ENCODE measurements at places on chromosomes 2 and 18.
A peak's percentile ranks its signal among the peaks of the same experiment; 100 is the strongest.

GRCh38 chr2:96142217-96143113, 2.8 kb downstream of the DUSP2 start:
- no peak for DNase-seq

GRCh38 chr18:70074116-70074515, 126.4 kb upstream of the CD226 start:
- no peak for DNase-seq

- DNase-seq: no peak
These were observed 36.9 kb downstream of the ATP9B start for GRCh38 chr18:79106084-79106483.

DNA sequence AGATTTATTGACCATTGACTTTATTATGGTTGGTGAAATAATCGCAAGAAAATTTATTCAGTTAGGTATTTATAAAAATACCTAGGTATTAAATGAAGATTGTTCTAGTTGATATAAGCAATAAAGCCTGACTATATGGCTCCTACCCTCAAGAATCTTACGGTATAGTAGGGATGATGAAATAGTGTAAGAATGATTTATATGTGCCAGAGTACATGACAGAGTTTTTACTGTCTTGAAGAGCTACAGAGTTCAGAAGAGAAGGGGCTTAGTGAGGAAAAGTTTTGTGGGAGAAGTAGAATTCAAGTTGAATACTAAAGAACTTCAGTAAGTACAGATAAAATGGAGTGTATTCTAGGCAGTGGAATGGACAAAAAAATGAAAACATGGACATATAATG, 9.7 kb downstream of the CREB1 start:
- no peak for DNase-seq

DNA sequence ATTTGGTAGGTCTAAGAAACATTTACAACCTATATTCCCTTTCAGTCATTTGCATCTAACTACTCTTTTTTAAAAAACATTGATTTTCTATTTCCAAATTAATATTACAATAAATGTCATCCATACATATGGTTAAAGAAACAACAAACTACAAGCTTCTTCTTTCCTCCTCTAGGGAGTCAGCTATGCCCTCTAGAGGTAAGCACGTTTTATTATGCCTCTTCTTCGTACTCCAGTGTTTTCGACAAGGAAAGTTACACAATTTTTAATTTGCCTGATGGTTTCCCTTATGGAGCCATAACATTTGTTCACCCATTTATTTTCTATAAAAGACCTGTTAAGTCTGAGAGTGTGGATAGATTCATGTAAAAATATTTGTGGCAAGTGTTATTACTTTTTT, 183.4 kb upstream of the CDH7 start:
- peak; percentile 7 for DNase-seq

GRCh38 chr2:19747310-19748072, 154.3 kb downstream of the TTC32 start:
- no peak for DNase-seq

DNA sequence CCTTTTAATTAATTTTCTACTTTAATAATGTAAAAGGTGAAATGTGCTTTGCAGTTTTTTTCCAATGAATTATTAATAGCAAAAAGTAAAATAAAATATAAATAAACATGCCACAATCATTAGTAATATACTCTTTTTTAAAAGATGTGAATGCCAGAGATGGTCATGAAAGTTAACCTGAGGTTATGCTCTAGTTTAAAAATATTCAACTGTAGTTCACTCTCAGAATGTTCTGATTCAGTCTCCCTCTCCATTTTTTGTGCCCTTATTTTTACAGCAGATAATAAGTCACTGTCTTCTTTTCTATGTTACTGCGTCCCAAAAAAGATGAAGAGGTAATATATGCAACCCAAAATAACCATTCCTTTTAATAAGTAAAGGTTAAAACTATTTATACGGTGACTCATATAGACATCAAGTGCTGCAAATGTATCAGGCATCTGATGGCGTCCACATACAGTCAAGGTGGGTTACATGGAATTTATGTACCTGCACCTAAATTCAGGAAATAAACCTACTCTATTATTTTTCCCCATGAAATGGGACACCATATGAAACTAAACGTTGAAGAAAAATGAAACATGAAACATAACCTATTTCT, 153.6 kb upstream of the ZNF804A start:
- no peak for DNase-seq

GRCh38 chr2:1538663-1539062, 125.4 kb downstream of the TPO start:
- no peak for DNase-seq

DNA sequence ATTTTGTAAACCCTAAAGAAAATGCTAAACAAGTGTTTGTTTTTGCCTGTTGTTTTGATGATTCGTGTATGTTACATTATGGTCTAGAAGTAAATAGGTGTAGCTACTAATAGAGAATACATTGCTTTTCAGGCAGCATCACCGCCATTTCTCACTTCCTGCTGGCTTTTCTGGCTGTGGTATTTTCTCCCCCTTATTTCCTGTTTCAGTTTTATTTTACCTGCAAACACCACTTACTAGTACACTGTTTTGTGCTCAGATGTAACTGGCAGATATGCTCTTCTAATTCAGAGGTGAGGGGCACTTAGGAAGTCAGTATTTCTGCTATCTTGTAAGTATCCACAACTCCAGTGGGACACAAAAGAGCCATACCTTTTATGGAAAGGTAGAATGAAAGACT, 38.1 kb upstream of the SLC3A1 start:
- no peak for DNase-seq

GRCh38 chr18:7840411-7840810, 273.3 kb downstream of the PTPRM start:
- no peak for DNase-seq

GRCh38 chr2:54549917-54550518, 93.9 kb downstream of the SPTBN1 start:
- DNase-seq: no peak

GRCh38 chr2:68951899-68952298, 794 bp downstream of the GKN2 start:
- no peak for DNase-seq

GRCh38 chr2:186460465-186460864, 25.6 kb upstream of the ZC3H15 start:
- DNase-seq: peak; percentile 29

GRCh38 chr2:8264981-8265380, 416.9 kb upstream of the ID2 start:
- no peak for DNase-seq

- DNase-seq: no peak
These were observed 38.4 kb downstream of the ADAM17 start for GRCh38 chr2:9517118-9517782.

- no peak for DNase-seq
These were observed 157.1 kb downstream of the ACTR3 start for GRCh38 chr2:114046866-114047435.

DNA sequence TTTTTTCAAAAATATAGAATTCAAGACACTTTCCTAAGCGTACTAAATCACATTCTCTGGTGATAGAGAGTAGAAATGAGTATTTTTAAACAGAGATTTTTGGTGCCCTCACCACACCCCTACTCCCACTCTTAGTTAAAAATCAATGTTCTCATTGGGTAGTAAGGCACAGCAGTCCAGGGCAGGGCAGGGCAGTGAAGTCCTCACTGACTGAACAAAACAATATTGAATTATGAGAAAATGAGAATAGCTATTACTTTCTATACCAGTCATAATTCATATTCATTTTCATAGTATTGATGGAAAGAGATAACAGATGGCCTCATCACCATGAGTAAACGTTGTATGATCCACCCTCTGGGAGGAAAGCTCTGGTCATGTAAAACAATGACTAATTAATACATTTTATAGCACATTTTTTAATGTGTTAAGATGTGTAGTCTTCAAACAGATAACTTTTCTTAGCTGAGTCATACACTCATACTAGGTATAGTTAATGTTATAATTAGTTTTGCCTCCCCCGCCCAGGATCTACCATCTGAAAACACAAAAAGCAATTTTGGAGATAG, 686.1 kb downstream of the KCNJ3 start:
- no peak for DNase-seq

DNA sequence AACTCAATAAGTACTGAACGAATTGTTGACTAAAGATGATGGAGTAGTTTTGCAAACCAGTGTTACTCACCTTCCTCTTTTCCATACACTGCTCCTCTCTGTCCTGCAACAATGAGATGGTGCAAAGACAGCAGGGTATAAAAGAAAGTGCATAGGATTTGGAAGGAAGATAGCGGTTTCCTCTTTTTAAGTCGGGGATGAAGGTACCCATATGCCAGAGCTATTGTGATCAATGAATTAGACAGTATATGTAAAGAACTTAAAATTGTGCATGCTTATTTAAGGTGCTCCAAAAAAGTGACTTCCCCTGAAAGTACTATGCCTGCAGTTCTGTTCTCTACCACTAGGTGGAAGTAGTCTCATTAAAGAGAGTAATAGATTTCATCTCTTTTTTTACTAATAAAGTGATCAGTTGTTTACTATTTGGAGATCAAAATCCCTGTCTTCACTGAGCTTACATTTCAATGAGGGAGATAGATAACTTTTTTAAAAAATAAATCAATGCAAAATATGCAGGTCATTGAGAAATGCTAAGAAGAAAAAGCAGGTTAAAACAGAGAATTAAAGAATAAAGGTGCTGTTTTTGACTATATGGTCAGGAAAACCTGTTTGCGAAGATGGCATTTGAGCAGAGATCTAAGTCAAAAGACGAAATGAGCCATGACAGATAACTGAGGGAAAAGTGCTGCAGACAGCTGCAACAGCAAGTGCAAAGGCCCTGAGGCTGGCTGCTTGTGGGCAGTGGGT, 339.7 kb upstream of the SLC14A2 start:
- no peak for DNase-seq

- DNase-seq: no peak
These were observed 4.2 kb downstream of the UGT1A1 start for GRCh38 chr2:233764264-233764663.

DNA sequence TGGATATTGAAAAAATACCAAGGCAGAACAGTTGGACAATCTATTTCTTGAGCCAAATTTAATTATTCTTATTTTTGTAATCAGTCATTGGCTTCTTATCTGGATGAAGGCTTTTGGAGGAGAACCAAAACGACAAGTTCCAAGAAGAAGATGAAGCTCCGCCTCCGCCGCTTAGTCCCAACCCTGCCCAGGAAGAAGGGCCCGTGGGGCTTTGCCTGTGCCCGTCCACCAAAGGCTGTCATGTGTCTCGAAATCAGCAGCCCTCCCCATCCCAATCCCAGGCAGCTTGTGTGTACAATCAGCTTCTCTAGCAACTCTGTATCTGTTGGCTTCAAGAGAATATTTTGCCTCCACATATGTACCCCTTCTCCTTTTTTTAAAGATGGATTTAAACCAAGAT, 24.6 kb downstream of the PTRHD1 start:
- DNase-seq: no peak

GRCh38 chr18:73711256-73711655, 436.4 kb downstream of the FBXO15 start:
- DNase-seq: no peak

DNA sequence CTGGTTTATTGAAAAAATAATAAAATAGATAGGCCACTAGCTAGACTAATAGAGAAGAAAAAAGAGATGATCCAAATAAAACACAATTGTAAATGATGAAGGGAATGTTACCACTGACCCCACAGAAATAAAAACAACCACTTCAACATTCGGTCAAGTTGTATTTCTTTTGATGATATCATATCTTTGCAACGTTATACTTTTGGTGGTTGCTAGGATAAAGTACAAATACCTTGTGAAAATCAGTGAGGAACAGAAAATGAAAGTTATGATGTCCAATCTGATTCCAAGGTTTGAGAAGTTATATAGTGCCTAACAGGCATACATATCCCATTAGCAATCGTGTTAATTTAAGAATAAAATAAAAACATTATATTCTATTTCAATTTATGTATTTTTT, 6.6 kb upstream of the ASNSD1 start:
- no peak for DNase-seq

DNA sequence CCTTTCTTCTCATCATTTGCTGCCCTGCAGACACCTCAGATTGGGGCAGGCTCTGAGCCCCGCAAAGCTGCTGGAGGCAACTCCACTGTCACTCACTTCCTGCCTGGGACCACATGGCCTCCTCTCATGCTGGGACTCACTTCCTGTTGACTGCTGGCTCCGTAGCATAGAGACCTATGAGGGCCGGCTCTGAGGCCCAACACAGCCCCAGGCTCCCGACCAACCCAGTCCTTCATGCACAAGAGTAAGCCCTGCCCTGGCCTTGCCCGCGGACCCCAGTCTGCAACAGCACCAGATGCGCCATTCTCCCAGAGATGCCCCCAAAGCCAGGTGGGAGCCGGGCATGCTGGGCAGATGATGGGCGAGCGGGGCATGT, 55.7 kb downstream of the DNMT3A start:
- no peak for DNase-seq

DNA sequence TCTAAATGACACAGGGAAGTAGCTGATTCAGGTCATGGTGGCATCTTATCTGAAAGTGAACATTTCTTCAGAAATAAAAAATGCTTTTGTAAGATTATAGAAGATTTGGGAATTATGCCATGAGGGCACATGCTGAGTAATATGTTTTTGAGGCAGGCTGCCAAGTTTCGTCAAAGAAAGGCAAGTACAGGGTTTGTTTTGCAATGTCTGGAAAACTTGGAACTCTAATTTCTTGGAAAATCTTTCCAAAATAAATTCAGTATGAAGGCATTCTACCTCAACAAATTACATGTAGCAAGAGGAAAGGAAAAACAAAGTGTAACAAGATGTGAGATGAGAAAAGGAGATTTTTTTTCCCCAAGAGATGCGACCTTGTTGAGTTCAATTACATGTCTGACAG, 167.7 kb downstream of the PLCL1 start:
- no peak for DNase-seq

DNA sequence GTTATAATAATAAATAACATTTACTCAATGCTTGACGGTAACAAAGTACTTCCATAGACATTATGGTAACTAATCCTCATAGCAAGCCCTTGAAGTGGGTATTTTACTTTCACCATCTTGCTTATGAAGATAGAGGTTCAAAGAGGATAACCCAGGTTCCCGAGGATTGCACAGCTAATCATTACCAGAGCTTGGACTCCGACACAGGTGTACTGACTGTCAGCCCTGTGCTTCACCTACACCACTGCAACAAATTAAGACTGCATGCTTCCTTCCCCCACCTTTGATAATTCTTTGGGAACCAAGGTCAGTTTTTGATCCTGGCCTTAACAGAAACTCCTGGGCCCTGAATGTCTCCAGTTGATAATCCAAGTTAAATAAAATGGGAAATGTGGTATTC, 48.9 kb downstream of the FAM98A start:
- no peak for DNase-seq

- no peak for DNase-seq
These were observed 96.7 kb downstream of the LRP2 start for GRCh38 chr2:169265591-169265990.

GRCh38 chr2:121046335-121046734, 238.7 kb downstream of the TFCP2L1 start:
- no peak for DNase-seq

GRCh38 chr2:106053116-106053515, 141.0 kb downstream of the UXS1 start:
- no peak for DNase-seq

- DNase-seq: no peak
These were observed 199.7 kb downstream of the PID1 start for GRCh38 chr2:229071292-229071976.

All from SHP77 treated with DMSO at 0.1 percent for 48 hours (cell line).